ENCODE measurements at places on chromosomes 12 and 14.

GRCh38 chr12:91989143-91989542 is 156.5 kb downstream of the BTG1 start:
- no peak for DNase-seq

DNA sequence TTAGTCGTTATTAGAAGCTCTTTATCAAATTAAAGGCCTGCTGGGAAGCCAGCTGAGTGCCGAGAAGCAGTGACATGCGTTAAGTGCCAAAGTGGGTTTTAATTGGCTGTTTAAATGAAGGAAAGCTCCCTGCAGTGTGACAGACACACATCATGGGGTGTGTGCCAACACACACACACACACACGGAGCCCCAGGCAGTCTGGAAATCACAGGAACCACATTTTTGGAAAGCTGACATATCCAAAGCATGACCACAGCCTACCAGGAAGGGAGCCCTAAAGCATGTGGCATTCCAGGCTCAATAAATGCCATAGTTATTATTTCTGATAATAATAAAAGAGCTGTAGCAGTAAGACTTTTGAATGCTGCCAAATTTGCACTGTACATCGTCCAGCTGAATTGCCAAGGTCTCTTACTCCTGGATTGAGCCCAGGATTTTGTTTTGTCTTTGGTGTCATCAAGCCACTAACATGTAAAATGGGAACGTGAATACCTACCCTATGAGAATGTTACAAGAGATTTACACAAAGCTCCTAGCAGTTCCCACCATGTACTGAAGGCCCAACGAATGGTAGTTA is 135.1 kb downstream of the TMEM30B start:
- DNase-seq = no peak

DNA sequence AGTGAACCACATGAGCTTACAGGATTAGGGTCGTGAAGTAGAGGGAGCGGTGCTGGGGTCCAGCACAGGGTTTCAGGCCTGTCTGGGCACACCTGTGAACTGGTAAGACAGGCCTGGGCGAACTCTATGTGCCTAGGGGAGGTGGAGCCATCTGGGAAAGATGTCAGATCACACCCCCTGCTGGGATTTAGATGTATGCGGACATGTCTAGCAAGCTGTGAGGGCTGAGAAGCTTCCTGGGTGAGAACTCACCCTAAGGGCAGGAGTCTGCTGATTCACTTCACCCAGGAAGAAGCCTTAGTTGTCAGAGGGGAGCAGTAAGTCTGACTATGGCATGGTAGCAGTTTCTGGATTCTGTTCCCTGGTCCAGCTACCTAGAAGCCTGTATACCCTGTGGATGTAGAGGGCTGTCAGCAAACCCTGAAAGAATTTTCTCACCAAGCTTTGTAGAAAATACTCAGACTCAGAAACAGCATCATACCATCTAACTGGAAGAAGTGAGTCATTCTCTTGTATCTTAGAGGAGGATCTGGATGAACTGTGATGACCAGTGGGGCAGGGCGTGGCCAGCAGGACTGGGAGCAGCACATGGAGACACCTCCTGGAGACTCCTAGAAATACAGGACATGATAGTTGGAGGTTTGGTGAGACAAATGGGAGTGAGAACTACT is 11.2 kb upstream of the PYGL start:
- peak; percentile 39 for DNase-seq

DNA sequence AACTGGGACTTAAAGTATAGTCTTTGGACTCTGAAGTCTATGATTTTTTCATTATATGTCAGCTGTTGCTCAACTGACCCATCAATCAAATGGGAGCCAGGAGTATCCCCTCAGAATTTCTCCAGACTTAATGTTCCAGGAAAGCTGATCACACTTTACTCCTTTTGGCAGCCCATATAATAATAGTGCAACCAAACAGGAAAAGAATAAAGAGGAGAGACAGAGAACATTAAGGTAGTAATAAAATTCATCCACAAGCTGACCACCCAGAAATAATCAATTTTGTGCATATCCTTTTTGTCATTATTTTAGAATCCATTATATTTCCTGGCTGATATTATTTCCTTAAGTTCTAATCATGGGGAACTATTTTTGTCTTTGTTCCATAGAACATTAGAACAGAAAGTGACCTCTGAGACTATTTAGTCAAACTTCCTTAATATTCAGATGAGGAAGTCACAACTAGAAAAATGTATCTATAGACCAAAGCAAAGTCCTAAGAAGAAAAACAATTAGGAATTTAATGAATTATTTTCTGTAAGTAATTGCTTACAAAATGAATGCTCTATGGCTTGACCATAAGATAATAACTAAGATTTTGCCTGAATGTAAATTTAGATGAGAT is 238.1 kb upstream of the SEL1L start:
- no peak for DNase-seq

GRCh38 chr12:64760808-64761573 is 1.8 kb upstream of the GNS start:
- DNase-seq = no peak

DNA sequence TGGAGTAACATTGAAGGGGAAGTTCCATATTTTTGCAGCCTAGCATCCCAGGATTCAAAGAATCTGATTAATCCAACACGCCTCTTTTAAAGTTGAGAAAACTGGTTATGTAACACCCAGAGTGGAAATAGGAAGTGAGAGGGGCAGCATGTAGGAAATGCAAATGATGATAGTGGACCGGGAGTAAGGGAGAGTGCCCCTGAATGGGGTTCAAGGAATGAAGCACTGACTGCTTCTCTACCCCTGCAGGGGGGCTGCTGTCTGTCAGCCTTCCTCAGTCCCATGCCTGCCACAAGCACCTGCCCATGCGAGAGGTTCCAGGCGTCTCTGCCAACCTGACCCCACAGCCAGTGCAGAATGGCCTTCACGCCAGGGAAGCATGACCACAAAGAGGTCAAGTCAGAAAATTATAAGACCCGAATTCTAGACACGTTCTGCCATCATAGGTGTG is 126.5 kb upstream of the CCND2 start:
- no peak for DNase-seq

DNA sequence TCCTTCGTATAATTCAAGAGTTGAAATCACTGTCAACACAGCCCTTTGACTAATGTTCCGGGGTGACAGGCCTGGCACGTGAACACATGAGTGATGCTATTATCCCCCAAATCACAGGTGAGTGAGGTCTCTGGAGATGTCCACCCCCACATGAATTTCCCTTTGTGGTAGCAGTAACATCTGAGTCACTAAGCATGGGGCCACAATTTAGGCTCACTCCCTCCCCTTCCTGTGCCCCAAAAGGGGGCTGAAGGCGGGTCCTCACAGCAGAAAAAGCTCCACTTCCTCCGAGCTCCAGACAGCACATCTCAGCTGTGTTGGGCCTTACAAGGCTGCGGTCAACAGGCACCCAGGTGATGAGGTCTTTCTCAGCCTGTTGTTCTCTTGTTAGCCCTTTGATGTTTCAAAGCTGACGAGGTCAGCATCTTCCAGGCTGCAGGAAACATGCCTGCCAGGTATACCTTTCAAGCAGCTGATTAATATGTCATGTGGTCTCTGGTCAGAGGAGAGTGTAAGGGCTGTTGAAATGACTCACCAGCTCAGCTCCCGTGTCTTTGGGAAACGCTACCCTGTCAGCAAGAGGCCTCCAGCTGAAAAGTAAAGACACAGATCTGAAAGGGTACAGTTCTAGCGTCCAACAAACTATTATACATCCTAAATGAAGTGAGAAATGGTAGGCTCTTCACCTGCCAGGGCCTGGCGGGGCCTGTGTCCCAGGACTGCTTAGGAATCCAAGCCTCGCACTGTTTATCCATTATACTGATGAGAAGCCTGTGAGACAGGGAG is 107.3 kb downstream of the ZFP36L1 start:
- DNase-seq = no peak

DNA sequence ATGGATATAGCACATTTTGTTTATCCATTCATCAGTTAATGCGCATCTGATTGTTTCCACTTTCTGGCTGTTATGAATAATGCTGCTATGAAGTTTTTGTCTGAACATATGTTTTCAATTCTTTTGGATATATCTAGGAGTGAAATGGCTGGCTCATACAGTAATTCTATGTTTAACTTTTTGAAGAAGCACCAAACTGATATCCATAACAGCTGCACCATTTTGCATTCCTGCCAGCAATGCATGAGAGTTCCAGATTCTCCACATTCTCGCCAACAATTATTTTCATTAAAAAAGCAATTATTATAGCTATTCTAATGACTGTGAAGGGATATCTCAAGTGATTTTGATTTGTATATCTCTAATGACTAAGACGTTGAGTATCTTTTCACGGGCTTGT is 89.9 kb upstream of the PPP4R3A start:
- no peak for DNase-seq

DNA sequence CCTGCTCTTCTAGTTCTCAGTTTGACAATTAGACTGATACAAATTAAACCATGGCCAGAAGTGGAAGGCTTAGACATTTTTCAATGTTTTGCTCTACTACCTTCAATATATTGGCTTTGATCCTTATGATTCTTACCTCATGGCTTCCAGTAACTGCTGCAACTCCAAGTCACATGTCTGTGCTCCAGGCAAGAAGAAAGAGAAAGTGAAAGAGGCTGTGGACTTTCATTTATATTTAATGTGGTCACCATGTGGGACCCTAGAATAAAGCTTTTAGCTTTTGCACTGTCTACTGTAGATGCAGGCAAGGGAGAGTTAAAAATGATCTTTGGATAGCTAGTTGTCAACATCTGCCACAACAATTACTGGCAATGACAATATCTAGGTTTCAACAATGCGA is 214.3 kb upstream of the PDE3A start:
- no peak for DNase-seq

DNA sequence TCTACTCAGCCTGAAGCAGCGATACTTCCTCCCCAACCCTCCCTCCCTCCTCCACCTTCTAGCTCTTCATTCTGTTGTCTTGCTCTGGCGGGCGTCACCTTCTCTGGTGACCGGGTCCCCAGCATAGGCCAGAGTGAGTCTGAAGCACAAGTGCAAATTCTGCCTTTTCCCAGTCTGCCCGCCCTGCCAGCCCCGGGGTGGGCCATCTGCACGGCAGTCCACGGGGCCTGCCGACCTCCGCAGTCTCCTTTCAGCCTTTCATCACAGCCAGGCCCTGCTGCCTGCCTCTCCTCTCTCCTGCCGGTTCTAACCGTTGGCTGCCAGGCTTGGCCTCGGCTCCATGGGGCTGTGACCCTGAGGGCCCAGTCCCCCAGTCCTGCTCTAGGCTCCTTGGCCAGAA is 58.7 kb downstream of the TESC start:
- DNase-seq = no peak

DNA sequence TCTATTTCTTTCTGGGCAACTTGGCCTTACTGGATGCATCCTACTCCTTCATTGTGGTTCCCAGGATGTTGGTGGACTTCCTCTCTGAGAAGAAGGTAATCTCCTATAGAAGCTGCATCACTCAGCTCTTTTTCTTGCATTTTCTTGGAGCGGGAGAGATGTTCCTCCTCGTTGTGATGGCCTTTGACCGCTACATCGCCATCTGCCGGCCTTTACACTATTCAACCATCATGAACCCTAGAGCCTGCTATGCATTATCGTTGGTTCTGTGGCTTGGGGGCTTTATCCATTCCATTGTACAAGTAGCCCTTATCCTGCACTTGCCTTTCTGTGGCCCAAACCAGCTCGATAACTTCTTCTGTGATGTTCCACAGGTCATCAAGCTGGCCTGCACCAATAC is 5.3 kb downstream of the OR4N5 start:
- DNase-seq = no peak

DNA sequence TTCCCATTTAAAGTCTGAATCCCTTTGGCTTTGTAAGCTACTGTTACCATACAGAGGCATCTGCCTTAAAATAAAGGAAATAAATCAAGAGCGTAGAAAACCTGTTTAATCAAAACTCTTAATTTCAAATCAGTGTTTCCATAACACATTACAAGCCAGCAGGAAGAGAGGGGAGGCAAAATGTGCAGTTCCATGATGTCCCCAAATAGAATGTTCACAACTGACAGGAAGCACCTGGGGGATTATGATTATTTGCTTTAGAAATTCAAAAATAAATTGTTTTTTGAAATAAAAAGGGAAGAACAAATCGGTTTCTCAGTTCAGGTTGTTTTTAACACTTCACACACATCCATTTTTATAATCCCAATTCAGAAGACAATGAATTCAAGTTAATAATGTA is 21.4 kb downstream of the SOCS2 start:
- DNase-seq = no peak

DNA sequence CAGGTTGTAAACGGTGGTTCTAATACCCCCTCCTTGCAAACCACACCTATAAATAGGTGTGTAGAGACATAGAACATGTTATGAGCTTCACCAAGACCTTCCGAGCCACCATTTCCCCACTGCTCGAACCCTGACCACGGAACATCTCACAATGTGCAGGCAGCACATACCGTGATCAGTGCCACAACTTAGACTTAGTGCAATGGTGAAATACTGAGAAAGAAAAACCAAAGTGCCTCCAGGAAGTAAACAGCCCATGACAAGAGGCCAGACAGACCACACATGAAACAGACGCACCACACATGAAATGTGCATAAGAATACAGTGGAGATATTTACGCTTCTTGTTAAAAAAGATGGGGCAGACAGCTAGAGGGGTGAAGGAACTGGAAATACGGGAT is 166.9 kb upstream of the CCND2 start:
- no peak for DNase-seq

- DNase-seq = no peak
Measured at GRCh38 chr12:76704693-76705092, 59.2 kb upstream of the ZDHHC17 start.

DNA sequence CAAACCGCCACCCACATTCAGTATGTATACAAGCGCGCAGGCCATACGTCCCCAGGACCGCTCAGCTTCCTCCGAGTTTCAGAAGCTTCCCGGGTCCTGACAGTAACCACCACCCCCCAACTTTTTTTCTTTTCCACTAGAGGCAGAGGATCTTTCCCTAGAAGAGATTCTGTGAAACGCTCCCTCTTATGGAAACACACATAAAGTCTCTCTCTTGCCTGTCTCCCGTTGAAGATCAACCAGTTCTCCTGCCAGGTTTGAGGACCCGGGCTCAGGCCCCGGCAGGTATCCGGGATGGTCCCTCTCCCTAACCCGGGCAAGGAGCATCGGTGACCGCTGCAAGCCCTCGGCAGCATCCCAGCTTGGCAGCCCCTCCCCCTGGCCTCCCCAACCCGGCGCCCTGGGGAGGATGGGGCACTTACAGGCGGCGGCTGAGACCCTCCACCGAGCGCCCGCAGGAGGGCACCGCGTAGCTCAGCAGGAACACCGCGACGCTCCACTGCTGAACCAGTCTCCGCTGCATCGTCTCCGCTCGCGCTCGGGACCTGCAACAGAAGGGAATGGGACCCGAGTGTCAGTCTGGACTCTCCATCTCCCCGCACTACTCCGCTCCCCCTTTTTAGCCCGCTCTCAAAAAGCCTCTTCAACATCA is 3.4 kb downstream of the PTHLH start:
- DNase-seq = no peak

DNA sequence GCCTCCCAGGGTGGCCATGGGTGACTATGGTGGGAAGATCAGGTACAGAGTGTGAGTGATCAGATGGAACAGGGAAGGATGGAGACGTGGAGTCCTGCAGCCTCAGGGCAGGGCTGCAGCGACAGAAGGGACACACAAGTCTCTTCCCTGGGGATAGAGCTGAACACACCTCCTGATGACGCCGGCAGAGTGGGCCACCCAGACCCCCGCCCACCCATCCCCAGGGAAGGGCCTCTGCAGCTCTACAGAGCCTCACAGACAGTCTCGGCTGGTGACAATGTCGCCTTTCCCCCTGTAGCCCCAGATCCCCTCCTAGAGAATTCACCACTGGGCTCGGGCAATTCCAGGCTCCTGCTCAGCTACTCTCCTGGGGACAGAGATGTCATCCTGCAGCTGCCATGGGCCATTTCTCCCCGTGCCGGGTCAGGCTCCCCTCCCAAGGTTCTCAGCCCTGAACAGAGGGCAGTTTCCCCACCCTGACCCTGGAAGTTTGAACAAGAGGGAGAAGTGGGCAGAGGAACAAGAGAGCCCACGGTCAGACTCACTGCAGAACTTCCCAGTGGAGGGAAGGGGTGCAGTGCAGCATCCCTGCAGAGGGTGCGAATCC is 115.7 kb downstream of the NCOR2 start:
- no peak for DNase-seq

Data from amygdala (tissue), 56 donors.